ENCODE measurements at places on chromosomes 3 and 15.

GRCh38 chr15:33296856-33297255 is 13.9 kb upstream of the RYR3 start:
- no peak for DNase-seq

DNA sequence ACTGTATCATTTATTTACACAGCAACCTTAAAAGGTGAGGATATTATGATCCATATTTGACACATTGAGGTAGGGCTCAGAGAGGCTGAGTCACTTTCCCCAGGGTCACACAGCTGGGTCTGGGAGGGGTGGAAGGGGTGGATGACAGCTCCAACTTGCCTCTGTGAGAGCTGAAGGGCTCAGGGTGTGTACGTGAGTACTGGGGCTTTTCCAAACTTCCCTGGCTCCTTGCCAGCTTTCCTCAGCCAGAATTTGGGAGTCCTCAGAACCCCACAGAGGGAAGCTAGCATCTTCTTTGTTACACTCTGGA is 58.3 kb upstream of the SLC6A11 start:
- DNase-seq, result no peak

DNA sequence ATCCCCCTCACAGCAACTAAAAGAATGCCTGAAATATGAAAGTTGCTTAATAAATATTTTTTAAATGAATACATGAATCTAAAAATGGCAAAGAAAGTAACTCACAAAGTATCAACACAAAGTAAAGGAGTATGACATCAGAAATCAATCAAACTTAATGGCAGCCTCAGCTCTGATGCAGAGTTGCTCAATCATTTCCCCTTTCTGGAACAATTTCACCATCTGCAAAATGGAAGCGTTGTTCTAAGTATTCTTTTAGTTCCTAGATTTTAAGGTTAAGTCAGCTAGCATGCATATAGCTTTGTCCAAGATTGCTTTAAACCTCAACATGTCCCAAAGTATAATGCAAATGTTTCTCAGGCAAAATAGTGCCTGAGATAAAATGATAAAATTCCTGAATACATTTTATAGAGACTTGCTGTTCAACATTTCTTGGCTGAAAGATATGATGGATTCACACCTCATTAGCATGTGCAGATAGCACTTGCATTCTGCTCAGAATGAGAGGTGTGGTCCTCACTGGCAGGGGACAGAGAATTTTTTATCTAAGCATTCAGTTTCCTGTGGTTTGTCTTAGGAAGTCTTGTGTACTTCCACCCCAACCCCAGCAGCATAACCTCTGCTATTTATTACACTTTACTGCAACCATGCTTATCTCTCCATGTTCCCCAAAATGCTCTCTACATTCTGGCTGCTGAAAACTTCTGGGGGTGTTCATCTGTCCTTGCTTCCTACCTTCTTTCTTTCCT is 429.3 kb downstream of the GRM7 start:
- no peak for DNase-seq

GRCh38 chr3:159236321-159236720 is 434.5 kb downstream of the MFSD1 start:
- no peak for DNase-seq

GRCh38 chr15:64961013-64961412 is 28.7 kb downstream of the SPG21 start:
- DNase-seq, result no peak
